Stimulated activated CD8-positive, alpha-beta memory T cell treated with anti-CD3 and anti-CD28 coated beads, Interleukin-2, amount 100 ng/mL, for 1 hour (primary cell): ENCODE measurements at places on chromosomes 6 and 20.

- no peak for DNase-seq
Measured at GRCh38 chr6:106225581-106225980, 100.0 kb downstream of the ATG5 start.

- peak; percentile 54 for DNase-seq
Measured at GRCh38 chr6:13454286-13455221, 32.8 kb downstream of the GFOD1 start.

- no peak for DNase-seq
Measured at GRCh38 chr6:21132856-21133838, 460.4 kb upstream of the SOX4 start.

- DNase-seq = no peak
Measured at GRCh38 chr6:108714101-108714765, 134.0 kb upstream of the ARMC2 start.

GRCh38 chr20:24722586-24722985, 226.5 kb upstream of the CST7 start:
- DNase-seq = no peak

DNA sequence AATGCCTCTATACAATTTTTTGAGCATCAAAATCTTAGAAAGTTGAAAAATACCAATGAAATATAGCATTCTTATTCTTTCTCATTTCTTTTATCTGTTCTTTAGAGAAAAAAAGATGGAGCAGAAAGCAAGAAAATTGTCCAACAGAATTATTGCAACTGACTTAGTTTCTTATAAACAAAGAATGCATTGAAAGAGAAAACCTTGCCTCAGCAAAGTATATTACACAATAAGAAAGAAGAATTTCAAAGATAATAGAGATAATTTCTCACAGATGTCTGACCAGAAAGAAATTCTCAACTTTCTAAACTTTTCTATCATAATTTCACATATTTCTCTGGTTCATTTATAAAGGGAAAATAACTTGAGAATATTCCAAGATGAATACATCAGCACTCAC, 47.0 kb upstream of the PRND start:
- no peak for DNase-seq

GRCh38 chr6:163706500-163707087, 292.1 kb downstream of the QKI start:
- no peak for DNase-seq

- DNase-seq = no peak
Measured at GRCh38 chr20:9503526-9504245, 10.7 kb upstream of the LAMP5 start.

- no peak for DNase-seq
Measured at GRCh38 chr20:47133809-47134456, 222.6 kb downstream of the ZMYND8 start.

DNA sequence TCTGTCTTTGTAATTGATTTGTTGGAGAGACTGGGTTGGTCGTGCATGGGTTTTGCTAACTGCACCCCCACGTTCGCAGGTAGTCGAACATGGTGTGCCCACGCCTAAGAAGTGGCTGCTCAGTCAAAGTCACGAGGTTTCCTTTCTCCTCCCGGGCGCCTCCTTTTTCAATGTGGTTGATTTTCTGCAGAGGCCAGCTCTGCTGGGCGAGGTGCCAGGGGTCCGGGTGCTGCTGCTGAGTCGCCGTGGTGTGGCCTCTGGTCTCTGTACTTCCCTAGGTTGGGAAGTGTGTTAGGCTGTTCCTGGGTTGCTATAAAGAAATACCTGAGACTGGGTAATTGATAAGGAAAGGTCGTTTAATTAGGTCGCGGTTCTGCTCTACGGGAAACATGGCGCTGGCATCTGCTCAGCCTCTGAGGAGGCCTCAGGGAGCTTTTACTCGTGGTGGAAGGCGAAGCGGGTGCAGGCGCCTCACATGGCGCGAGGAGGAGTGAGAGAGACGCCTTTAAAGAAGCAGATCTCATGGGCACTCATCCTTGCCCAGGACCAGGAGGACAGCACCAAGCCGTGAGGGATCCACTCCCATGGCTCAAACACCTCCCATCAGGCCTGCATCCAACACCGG, 14.1 kb downstream of the OSBPL2 start:
- no peak for DNase-seq

DNA sequence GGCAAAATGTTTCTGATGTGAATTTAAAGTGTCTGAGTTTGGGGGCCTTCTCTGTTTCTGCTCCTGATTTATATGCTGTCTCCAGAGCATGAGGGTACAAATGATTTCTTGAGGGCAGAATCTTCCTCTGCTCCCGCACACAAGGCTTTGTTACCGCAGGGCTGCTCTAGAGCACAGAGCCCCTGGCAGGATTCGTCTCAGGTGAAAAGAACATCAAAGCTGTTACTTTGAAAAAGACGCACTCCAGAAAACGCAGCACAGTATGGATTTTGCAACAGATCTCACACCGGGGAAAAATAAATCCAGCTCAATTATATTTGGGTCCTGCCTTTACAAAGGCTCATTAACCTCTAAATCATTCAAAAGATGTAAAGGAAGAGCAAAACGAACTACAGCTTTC, 577.3 kb downstream of the PRKN start:
- no peak for DNase-seq

- DNase-seq = no peak
Measured at GRCh38 chr6:87914637-87915395, 132.8 kb upstream of the SPACA1 start.

DNA sequence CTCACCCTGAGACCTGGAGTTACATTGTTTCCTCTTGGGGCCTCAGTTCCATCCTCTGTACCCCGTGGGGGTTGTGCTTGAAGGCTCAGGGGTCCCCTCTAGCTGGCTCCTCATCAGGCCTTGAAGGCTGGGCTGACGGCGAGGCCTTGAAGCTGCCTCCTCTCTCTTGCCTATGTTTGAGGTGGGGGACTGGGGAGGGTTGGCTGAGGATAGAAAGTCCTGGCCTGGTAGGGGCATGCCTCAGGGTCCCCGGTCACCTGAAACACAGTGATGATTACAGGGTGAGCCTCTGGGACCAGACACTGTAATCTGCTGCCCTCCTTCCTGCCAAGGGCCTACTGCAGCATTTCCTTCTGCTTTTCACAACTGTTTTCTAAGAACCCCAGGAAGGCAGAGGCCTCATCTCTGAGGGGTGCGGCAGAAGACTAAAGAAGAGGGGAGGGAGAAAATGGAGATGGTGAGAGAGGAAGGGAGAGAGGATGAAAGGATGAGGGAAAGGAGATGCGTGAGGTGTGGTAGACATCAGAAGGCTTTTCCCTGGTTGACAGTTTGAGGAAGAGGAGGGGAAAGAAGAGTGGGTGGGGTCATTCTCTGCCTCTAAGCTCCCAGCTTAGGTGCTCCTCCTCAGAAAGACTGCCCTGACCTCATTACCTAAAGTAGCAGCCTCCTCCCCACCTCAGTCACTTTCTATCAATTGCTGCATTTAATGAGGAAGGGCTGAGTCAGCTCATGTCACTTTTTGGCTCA, 29.7 kb downstream of the VEGFA start:
- no peak for DNase-seq

GRCh38 chr6:90204327-90205056, 92.2 kb downstream of the BACH2 start:
- no peak for DNase-seq

GRCh38 chr20:1856424-1856823, 38.8 kb upstream of the SIRPA start:
- no peak for DNase-seq

GRCh38 chr6:22899426-22899825, 330.1 kb downstream of the HDGFL1 start:
- DNase-seq = no peak

GRCh38 chr6:12485226-12485764, 195.1 kb downstream of the EDN1 start:
- DNase-seq = no peak

DNA sequence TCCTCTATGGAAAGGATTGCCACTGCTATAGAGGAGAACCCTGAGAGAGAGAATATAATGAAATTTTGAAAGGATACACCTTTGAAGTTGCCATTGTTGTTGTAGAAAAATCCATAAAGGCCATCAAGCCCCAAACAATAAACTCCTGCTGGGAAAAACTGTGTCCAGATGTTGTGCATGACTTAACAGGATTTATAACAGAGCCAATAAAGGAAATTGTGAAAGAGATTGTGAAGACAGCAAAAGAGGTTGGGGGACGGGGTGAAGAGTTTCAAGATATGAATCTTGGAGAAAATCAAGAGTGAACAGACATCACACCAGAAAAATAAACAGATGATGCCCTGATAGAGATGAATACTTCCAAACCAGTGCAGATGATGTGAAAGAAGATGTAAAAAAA, 396.4 kb downstream of the BCKDHB start:
- DNase-seq = no peak

DNA sequence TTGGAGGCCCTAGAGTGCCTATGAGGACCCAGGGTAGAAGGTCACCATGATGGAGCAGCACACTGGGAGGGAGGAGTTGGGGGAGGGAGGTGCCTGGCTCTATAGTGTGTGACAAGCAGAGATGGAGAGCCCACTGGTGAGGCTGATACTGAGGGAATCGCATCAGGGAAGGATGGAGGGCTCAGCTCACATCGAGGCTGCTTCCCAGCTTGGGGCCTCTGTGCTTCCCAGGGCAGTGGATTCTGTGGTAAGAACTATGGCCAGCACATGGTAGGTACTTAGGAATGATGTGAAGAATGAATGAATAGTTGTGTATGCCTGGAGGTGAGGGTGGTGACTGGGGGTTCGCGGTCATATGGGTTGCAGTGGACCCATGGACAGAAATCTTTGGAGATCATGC, 1.3 kb upstream of the EPB41L1 start:
- DNase-seq = no peak

DNA sequence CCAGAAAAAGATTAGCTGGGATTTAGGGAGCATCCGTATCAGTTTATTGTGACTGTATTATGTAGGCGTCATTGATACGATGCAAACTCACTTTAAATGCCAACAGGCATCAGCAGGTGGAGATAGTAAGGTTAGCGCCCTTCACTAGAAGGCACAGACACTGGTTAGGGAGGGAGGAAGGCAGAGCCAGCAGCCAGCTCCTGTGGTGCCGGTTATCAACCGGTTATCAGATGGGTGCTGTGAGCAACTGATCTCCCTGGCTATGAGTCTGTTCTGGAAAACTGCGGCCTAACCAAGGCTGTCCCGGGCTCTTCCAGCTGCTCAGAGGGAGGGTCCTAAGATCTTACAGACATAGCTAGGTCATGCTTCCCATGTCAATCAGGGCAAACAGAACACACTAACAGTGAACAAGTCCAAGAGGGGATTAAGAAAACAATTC, 47.5 kb upstream of the CD93 start:
- DNase-seq = no peak

- no peak for DNase-seq
Measured at GRCh38 chr6:116456927-116457326, 4.2 kb upstream of the CALHM6 start.

GRCh38 chr6:7537565-7538174, 3.8 kb upstream of the DSP start:
- DNase-seq = no peak

GRCh38 chr20:50248104-50248641, 57.5 kb downstream of the CEBPB start:
- DNase-seq = no peak

GRCh38 chr20:20083807-20084206, 31.5 kb downstream of the CFAP61 start:
- no peak for DNase-seq

- no peak for DNase-seq
Measured at GRCh38 chr6:52927451-52927850, 18.0 kb upstream of the GSTA3 start.

DNA sequence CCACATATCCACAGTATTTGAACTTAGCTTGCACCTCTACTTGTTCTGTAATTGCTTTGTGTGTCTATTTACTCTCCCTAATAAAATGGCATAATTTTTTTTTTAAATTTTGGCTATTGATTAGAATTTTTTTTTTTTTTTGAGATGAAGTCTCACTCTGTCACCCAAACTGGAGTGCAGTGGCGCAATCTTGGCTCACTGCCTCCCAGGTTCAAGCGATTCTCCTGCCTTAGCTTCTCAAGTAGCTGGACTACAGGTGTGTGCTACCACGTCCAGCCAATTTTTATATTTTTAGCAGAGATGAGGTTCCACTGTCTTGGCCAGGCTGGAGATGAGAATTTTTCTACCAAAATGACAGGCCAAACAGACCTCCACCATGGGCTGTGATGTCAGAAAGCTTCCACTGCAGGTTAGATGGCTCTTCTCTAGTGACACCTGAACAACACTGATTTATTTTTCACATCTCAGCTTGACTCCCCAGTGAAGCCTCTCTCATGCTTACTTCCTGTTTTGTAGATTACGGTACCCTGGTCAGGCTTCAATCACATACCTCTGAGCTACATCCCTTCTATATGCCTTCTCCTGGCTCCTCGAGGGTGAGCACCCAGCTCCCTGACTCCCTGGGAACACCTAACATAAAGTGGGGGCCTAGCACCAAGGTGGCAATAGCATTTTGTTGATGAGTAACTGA, 112.8 kb downstream of the ARHGAP18 start:
- DNase-seq = no peak

DNA sequence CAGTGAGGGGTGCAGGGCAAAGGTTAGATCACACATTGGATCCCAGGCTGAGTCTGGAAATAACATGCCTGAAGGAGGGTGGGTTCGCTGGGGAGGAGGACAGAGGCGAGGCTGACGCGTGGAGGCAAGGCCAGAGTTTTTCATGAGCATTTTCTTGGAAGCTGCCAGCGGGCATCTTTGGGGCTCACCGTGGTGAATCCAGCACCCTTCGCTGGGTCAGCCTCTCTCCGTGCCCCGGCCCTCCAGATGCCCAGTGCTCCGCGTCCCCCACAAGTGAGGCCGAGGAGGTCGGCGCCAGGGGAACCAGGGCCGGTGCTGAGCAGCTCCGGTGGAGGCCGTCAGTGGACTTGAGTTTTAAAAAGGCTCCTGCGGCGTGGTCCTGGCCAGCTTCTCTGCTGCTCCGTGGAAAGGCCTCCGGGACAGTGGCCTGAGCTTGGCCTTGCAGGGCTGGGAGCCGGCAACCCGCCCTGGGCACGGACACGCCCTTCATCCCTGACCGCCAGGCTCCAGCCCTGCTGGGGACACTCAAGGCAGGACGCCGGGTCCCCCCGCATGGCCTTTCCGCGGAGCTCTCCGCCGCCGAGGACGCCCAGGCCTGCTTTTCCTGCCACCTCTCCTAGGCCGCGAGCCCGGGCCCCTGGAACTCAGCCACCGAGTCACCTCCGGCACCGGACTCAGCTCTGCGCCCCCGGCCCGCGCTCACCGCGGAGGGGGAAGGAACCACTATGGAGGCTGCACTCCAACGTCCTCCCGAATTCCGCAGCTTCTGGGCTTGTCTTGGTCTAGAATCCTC, 114.3 kb downstream of the THBS2 start:
- no peak for DNase-seq

DNA sequence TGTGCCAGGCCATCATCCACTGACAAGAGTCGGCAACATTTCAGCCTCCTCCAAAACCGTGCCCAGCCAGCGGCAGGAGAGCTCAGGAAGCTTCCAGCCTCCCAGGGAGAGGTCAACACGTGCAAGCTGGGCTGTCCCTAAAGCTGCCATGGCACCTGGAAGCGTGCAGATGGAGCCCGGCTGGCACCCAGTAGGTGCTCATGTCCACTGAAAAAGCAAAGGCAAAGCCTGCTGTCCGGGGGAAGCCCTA, 14.4 kb upstream of the TLDC2 start:
- DNase-seq = no peak
